ENCODE measurements at places on chromosomes 12 and 14.

GRCh38 chr12:68612202-68612601 is 1.5 kb downstream of the RAP1B start:
- DNase-seq = no peak

DNA sequence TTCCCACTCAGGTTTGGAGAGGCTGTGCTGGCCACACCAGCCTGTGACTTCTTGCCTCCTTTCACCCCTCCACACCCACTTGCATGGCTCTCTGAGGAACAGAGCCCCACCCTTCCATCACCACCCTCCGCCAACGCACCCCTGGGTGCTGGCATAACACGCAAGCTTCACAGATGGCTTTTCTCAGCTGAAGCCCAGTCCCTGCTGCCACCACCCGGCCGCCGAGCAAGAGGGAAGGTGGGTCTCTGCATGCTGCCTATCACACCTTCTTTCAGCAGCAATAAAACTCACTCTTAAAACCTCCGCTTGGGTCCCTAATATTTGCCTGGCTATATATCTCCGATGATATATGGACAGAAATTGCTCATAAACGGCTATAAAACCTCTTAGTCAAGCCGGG is 41.6 kb downstream of the SMUG1 start:
- no peak for DNase-seq

- DNase-seq = no peak
These were observed 23.3 kb downstream of the PAX9 start for GRCh38 chr14:36684946-36685345.

- no peak for DNase-seq
These were observed 9.5 kb downstream of the DCN start for GRCh38 chr12:91173124-91173523.

GRCh38 chr12:77153706-77154105 is 88.3 kb upstream of the E2F7 start:
- DNase-seq = no peak

GRCh38 chr12:106493531-106493930 is 89.3 kb upstream of the RFX4 start:
- no peak for DNase-seq

DNA sequence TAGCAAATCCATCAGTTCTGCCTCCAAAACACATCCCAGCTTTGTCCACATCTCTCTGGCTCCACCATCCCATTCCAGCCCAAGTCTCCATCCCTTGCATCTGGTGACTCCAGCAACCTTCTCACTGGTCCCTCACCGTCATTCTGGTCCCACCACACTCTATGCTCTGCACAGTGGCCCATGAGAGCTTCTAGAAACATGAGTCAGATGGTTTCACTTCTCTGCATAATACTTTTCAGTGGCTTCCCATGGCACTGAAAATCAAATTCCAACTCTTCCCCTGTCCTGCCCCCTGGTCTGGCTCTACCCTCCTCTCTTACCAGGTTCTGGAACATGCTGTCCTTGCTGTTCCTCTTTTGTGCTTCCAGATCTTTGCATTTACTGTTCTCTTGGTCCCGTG is 17.2 kb upstream of the C12orf76 start:
- no peak for DNase-seq

DNA sequence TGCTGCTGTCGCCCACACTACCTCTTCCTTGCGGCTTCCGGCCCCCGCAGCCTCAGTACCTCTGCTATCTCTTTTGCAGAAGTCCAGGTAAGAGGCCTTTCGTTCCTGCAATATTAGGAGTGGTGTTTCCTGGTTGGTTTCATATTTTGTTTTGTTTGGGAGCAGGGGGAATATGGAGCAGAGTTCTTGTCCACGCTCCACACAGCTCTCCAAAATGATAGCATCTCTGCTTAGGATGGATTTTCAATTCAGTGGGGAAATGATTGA is 768 bp downstream of the OXA1L start:
- no peak for DNase-seq

DNA sequence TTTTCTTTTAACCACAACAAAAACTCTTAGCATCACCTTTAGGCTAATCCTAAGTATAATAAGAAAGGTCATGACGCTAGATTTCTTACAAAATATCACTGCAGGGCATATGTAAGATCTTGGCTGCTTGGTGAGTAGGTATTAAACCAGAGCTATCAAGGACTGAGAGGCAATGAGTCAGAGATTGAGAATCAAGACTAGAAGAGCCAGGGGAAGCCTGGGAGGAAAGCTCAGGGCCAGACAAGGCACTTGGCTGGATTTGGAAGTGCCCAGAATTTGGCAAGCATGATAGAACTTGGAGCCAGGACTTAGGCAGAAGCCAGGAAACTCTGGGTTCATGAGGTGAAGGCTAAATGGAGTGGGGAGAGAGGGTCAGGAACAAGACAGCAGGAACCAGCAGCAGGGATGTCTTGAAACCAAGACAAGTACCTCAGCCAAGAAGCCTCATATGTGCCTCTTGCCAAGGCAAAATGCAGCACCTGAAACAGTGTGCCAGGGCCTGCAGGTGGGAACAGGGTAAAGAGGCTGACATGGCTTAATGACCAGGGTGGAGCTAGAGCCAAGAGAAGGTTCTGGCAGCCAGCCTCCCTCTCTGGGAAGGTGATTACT is 49.9 kb downstream of the PTHLH start:
- no peak for DNase-seq

DNA sequence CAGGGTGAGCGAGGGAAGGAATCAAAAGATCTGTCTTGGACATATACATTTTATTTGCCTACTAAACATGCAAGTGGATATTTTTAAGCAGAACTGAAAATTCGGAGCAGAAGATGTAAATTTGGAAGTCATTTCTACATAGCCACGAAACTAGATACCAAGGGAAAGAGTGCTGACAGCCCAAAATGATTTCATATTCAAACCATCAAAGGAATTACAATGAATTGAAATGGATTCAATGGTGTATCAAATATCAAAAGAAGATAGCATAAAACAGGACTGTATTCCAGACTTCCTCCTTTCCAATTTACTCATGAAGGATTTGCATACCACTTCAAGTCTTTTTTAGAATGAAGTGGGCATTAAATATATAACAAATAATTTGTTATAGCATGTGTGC is 313.5 kb upstream of the KITLG start:
- DNase-seq = no peak

GRCh38 chr14:102999227-102999895 is 58.0 kb downstream of the CDC42BPB start:
- no peak for DNase-seq

DNA sequence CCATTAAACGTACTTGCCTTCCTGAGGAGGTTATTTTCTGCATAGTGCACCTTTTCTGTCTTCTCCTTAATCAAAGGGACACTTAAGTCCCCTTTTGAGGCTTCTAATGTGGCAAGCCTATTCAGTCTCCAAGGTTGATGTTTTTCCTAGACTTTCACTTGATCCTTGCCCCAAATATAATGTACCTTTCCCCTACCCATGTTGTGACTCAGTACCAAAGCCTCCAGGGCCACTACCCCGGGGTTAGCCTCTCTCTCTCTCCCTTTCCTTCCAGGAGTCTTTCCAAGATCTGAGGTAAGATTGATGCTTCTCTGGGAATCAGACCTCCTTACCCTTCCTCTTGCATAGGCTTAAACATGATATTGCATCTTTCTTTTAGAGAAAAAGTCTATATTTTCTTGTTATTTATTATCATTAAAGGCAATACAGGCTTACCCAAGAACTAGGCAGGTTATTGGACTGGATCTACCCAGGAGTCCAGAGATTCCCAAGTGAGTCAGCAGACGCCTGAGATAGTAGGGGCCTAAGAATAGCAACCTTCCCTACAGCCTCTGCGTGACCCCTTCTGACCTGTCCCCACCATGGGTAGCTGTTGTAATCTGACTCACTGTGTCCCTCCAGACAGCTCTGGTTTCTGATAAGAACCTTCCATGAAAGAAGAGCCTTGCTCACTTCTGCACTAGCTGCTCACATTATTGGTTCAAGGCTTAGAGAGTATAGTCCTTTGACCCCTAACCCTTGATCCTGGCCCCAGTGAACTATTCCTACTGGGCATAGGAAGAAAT is 172.9 kb downstream of the ZFP36L1 start:
- no peak for DNase-seq

- DNase-seq = no peak
These were observed 841 bp downstream of the GLI1 start for GRCh38 chr12:57460468-57460784.

DNA sequence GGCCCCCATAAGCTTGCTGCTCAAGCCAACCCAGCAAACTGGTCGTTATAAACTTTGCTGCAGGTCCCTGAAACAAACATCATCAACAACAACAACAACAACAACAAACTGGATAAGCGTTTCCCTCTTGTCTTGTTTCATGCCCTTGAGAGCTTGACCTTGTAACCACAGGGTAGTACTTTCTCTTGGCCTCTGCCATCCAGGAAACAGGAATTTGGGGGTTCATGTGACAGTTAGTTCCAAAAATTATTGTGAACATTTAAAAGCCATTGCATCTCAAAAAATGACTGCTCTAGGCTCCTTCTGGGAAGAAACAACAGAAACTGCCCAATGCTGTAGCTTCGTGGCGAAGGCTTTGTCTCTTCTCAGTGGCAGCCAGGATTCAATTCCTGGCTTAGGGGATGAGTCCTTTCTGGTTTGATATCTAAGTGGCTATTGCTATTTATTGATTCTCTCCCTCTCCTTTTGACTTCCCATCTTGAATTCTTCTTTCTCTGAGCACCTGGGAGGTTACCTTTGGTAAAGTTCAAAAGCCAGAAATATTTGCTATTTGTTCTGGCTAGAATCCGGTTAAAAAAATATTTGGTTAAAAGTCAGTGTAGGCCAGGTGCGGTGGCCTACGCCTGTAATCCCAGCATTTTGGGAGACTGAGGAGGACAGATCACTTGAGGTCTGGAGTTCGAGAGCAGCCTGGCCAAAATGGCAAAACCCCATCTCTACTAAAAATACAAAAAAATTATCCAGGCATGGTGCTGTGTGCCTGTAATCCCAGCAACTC is 52.0 kb upstream of the CPM start:
- DNase-seq = no peak

DNA sequence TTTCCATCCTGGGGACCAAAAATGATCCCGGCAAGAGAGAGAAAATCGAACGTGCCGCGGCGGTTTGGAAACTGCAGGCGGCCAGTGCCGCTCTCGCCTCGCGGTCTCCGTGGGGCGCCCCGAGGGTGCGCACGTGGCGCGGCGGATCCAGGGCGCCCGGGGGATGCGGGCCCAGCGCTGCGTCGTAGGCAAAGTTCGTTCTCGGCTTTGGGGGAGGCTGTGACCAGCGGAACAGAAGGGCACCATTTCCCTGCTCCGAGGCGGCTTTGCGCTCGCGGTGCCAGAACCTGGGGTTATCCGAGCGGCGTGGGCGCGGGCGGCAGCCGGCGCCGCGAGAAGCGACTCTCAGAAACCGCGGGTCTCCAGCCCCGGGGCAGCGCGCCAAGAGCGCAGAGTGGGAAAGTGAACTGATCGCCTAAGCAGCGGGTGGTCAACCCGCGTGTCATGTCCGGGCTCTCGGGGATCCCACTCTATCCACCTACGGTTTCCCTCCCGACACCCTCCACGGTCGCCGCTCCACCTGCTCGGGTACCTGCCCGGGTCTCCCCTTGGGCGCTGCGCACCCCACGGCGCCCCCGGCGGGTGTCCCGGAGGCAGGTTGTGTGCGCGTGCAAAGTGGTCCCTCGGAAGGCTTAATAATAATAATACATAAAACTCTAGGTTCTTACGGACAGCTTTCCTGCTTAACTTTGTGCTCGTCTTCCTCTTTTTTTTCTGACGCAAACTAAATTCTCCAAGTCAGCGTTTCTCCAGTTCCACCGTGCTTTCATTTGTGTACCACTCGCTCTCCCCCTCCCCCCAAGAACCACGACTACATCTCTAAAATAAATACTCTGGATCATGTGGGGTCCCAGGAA is 1.2 kb downstream of the ESRRB start:
- DNase-seq = no peak

DNA sequence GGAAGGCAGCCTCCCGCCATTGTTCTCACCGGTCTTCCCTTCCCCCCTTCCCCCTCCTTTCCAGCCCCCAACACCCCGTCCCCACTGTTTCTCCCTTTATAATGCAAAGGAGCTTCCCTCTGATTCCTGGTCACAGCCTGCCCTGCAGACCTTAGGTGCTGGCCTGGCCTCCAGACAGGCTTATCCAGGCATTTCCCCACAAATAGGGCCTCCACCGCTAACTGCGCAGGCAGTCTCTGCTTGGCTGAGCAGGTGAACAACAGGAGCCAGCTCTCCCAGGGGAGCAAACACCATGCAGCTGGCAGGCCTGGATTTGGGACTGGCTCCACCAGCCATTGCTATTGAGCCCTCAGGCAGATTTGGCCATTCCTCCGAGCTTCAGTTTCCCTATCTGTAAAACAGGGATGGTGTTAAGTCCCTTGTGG is 46.0 kb downstream of the SMIM41 start:
- no peak for DNase-seq

GRCh38 chr14:93946104-93946503 is 19.0 kb downstream of the FAM181A start:
- DNase-seq = no peak

DNA sequence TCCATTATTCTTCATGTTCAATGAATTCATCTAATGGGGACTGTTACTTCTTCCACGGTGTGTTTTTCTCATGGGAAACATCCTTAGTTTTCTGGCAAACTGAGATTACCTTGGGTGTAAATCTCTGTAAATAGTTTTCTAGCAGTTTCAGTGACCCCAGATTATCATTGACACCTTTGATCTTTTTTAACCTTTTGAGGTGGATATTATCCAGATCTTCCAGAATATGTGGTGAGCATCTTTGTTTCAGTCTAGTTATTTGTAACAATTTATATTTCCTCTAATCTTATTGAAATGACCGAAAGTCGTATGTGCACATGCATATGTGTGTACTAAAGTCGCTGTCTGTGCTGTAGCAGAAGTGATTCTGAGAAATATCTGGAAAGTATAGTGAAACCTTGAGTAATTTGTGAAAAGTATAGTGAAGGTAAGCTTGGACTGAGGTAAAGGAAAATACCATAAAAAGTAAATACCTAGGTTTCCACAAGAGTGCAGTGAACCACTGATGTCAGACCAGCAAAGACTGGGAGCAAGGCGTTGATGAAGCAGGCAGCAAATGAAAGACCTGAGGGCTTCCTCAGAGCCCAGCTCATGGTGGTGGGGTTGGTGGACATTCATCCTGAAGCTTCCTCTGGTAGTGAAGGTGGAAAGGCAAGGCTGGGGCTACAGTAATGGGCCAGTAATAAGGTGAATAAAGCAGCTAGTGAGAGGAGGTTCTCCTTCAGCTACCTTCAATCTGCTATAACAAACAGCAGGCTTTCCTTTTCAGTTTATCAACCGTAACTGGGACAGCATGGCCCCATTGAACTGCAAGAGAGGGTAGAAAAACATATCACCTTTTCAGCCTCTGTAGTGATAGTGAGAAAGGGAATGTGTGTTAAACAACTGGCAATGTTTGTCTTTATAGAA is 480.2 kb upstream of the FBXO33 start:
- DNase-seq = no peak

GRCh38 chr14:88553886-88554456 is 836 bp downstream of the PTPN21 start:
- no peak for DNase-seq

DNA sequence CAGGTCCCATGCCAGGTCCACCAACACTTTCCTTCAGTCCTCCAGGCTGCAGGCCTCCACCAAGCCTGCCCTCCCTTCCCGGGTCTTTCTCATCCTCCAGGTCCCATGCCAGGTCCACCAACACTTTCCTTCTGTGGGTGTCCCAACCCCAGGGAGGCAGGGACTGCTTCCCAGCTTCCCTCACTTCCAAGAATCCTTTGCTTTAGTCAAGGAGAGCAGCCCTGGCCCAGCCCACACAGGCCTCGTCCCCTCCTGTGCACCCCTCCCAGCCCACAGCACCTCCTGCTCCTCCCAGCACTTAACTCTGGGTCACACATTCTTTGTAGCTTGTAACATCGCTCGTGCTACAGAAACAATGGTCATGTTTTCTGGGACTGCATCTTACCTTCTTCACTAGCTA is 72.9 kb downstream of the TESC start:
- DNase-seq = no peak

Data from NCI-H1436 treated with DMSO at 0.1 percent for 48 hours (cell line).